ENCODE measurements at places on chromosomes 12 and 14.

DNA sequence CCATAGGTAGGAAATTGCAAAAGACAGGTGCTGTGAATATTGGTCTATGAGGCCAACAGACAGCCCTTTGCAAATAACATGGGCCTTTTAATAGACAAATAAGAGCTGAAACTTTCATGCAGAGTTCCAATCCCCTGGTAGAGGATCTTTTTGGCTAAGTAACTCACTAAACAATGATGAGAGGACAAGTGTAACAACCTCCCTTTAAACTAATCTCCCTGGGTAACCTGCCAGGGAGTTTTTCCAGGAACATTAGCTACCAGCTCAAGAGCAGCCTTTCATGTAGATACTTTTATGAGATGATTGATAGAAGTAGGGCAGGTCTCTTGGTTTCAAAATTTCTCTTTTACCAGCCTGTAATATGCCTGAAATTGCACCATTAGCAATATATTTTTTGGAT lies 13.8 kb upstream of the CACNA1C start:
- no peak for DNase-seq

GRCh38 chr12:128266541-128267130 lies 334 bp upstream of the TMEM132C start:
- DNase-seq, result no peak

DNA sequence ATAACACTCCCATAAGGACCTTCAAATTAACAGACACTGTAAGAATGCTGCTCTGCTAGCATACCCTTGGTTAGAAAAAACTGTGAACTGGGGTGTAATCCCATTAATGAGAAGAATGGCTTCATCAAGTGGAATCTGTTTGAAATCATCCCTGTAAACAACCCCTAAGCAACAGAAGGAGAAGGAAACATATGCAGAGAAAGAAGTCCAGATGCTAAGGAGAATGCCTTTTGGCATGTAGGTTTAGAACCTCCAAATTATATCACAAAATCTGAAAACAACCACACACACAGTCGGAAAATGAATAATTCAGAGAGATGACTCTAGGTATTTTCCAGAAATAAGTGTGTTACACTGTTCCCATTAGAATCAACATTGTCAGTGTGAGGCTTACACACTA lies 140.2 kb downstream of the NUAK1 start:
- no peak for DNase-seq

- DNase-seq, result no peak
Measured at GRCh38 chr14:77502109-77502782, 3.6 kb upstream of the ISM2 start.

DNA sequence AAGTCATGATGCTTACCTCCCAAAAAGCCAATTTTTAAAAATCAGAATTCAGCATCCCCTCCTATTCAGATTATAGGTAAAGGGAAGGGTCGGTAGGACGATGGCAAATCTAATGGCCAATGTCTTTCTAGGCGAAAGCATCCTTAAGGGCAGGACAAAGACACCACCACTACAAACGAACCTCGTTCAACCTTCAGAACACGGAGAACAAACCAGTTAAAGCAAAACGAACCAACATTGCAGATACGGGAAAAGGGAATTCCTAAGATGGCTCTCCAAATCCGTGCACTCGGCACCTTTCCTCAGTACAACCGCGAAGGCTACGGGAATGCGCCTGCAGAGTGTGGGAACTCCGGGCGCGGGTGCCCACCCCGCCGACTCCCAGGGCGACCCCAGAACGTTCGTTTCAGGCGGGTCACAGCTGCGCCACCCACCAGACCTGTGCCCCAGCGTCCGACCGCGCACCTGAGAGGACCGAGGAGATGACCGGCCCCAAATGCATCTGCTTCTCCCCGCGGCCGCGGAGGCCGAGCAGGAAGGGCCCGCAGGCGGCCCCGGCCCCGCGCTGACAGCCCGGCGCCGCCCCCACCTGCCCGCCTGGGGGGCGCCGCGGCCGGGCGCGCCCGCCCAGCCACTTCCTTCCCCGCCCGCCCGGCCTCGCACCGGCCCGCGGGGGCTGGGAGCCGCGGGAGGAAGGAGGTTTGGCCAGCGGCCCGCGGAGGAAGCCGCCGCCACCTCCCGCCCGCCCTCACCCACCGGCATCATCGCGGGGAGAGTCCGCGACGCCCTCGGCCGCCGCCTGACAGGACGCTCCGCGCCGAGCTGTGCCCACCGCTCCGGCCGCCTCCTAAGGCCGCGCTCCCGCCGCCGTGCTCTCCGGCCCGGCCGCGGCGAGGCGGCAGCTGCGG lies 578 bp downstream of the PPP1R13B start:
- peak; percentile 23 for DNase-seq
